ENCODE measurements at places on chromosomes 6 and 20.

- no peak for DNase-seq
These were observed 196.0 kb downstream of the MYLK4 start for GRCh38 chr6:2554651-2555260.

DNA sequence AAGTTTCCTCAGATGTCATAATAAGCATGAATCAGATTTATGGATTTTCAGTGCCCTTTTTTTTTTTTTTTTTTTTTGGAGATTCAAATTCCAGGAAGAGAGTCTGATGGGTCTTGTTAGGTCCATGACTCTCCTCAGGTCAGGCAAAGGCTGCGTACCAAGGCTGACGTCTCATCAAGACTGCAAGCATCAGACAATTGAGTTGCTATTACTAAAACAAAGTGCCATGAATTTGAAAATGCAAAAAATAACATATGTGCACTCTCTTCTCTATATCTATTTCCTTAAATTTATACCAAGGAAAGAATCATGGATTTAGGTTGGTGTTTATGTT is 134.7 kb downstream of the FAM83B start:
- no peak for DNase-seq

DNA sequence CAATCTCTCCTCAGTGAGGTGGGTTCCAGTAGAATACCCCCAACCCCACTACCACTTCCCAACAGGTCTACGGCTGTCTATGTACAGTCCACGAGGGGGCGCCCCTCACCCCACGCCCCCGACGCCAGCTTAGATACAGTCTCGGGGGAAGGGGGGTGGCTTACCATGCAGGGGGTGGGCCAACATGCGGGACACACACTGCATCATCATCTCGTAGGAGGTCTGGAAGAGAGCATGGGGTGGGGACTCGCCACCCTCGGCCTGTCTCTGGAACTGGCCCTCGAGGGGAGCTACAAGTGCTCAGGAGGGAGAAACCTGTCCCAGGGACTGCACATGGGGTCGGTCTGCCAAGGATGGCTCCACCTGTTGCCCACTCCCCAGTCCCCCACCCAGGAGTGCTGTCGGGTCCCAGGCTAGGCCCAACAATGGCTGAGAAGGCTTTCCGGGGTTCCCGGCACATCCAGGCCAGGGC is 8.5 kb downstream of the MTCH1 start:
- DNase-seq = no peak

DNA sequence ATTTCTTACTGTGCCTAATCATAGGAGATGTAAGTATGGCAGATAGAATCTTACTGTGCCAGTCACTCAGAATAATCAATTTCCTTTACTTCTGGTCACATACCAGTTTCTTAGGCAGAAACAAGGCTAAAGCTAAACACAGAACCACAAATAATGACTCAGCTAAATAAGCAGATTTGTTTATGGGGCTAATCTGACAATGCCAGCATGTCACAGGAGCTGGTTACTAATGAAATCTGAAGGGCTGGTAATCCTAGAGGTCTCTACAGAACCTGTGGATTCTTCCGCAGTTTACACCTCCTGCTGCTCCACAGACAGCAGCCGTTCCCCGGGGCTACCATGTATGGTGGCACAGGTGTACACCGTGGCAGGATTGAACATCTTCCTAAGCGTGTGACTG is 80.8 kb downstream of the LYRM4 start:
- no peak for DNase-seq

DNA sequence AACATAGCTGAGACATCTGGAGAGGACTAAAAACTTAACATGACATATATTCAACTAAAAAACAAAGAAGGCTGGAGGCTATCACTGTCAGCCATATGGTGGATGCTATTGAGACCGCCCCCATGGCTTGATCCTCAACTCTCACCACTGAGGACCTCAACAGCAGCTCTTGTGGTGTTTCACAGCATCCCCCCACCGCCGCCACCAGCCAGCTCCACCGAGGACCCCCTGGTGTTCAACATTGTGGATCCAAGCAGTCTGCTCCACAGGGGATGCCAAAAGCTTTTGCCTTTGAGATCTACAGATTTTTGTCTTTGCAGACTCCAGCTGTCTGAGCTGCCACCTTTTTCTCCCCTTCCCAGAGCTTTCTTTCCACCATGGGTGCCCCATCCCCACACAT is 64.6 kb downstream of the NUS1 start:
- DNase-seq = no peak

DNA sequence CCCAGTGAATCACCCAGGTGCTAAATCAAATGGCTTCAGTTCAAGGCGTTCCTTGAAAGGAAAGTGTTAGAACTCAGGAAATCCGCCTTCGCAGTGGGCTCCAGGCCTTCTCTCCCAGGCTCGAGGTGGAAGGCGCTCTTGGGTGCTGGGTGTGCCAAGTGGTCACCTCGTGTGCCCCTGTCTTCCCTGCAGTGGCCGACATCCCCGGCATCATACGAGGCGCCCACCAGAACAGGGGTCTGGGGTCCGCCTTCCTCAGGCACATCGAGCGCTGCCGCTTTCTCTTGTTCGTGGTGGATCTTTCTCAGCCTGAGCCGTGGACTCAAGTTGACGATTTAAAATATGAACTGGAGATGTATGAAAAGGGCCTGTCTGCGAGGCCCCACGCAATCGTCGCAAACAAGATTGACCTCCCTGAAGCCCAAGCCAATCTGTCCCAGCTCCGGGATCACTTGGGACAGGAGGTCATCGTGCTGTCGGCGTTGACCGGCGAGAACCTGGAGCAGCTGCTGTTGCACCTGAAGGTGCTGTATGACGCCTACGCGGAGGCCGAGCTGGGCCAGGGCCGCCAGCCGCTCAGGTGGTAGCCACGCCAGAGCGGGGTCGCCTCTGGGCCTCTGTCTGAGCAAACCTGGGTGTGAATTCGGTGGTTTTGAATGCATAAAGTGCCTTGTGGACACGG is 17.8 kb downstream of the MTG2 start:
- no peak for DNase-seq

- no peak for DNase-seq
These were observed 219.1 kb upstream of the STXBP5 start for GRCh38 chr6:146985111-146985510.

- no peak for DNase-seq
These were observed 29.2 kb downstream of the DLGAP4 start for GRCh38 chr20:36335206-36335870.

DNA sequence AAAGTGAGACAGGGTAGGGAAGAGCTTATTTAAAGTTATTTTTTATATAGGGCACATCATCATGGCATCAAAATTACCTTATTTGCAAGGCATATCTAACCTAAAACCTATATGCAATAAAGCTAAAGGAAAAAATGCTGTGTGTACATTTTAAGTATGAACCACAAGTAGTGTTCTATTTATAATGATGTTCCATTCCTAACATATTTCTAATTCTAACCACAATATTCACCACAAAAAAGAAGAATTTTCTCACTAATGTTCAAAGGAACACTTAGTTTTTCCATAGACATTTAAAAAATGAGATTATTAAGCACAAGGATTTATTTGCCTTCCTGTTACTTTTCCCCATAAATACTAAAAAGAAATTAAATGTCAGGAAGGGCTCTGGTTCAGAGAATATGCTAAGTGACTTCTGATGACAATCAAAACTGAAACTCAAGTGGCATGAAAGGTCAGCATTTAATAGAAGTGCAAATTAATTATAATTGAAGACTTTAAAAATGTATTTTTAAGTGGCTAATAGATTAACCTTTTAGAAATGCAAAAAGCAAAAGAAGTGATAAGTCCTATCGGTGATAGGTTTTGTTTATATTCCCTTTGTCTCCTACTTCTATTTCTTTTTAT is 25.1 kb downstream of the GPR63 start:
- DNase-seq = no peak

GRCh38 chr6:71421611-71422010 is 133.0 kb downstream of the OGFRL1 start:
- DNase-seq = no peak
